ENCODE measurements at places on chromosomes 7 and 10.

- DNase-seq = no peak
These were observed 52.2 kb downstream of the PWWP2B start for GRCh38 chr10:132449051-132449810.

DNA sequence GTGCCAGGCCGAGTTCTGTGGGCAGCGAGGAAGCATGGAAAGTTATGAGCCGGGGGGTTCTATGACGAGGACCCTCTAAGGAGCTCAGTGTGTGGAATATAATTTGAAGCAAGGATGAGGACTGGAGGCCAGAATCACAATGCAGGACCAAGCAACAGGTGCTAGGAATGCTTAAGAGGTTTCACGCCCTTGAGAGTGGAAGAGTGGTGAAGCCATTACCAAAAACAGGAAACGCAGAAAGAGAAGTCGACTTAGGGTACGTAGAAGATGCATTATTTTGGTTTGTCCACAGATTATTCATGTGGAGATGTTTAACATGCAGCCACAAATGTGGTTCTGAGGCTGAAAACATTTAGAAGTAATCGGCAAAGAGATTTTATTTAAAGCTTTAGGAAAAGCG, 78.7 kb downstream of the PIP4K2A start:
- DNase-seq = no peak

DNA sequence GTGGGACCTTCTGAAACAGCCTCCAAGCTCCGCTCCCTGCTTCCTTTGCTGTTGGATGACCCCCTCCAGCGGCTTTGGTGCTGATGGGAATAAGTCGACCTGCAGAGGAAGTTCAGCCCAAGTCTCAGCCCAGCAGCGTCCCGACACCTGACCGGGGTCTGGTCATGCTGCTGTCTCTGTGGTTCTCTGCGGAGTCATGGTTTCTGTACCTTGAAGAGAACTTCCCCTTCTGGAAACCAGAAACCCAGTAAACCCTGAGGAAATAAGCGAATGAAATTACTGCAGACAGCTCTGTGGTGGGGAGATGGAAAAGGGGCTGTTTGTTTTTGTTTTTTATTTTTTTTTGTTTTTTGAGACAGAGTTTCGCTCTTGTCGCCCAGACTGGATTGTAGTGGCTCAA, 18.3 kb upstream of the ZNF12 start:
- DNase-seq = no peak

- DNase-seq = no peak
These were observed 72.4 kb upstream of the LOXL4 start for GRCh38 chr10:98340261-98340939.

DNA sequence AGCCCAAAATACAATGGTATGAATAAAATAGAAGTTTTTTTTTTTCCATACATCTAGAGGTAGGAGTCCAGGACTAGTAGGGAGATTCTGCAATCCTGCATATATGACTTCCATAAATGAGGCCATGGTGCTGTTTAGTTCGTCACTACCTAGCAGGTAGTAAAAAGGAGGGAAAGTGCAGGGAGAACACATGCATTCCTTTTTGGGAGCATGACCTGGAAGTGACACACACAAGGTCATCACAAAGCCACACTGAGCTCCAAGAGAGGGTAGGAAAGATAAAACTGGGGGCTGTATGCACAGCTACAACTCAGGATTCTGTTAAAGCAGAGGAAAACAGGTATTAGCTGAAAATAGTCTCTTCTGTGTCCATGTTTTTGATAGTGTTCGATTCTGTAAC, 2.2 kb downstream of the CROT start:
- no peak for DNase-seq

- no peak for DNase-seq
These were observed 96.3 kb upstream of the DDC start for GRCh38 chr7:50661345-50662040.

DNA sequence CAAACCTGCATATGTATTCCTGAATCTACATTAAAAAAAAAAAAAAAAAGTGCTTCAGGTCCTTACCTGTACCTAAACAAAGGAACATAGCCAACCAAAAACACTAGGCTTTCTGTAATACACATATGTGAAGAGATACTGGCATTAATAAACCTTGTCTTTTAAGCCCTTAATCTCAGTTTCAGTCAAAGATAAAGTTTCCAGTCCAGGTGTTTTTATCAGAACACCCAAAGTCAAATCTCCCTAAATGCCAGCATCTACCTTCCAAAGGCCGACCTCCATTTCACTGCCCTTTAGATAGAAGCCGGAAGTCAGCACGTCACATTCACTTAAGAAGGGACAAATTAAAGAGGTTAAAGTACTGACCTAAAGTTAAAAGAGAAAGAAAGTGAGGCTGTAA, 79.8 kb upstream of the NEBL start:
- no peak for DNase-seq

DNA sequence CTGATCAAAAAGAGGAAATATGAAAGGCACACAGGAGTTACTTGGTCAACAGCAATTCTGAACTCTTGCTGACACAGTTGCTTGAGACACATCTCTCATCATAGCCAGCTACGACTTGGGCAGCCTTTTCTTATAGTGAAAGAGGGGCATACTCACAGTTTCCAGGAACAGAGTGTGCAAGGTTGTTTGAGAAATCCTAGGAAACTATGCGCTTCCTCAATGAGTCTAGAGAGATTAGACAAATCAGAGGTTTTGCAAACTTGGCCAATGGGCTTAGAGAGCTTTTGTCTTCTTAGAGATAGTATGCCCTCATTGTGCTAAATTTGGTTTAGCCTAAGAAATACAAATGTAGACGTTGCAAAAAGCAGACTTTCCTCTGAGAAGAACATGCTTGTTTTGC, 370.4 kb downstream of the HGF start:
- DNase-seq = no peak

All from foreskin keratinocyte (primary cell).